ENCODE measurements at places on chromosomes 11 and 22.

GRCh38 chr22:40484906-40485669 is 114.7 kb downstream of the SGSM3 start:
- no peak for DNase-seq

GRCh38 chr11:31823644-31824331 is 12.7 kb upstream of the PAX6 start:
- DNase-seq, result no peak

- no peak for DNase-seq
Observed at GRCh38 chr22:46827136-46827780, 64.8 kb downstream of the TBC1D22A start.

DNA sequence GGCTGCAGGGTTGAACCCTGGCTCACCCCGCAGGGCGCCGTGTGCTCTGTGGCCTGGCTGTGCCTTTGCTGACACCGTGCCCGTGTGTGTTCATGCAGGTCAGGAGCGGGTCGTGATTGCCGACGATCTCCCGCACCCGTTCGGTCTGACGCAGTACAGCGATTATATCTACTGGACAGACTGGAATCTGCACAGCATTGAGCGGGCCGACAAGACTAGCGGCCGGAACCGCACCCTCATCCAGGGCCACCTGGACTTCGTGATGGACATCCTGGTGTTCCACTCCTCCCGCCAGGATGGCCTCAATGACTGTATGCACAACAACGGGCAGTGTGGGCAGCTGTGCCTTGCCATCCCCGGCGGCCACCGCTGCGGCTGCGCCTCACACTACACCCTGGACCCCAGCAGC is 47.0 kb upstream of the PPP6R3 start:
- DNase-seq, result no peak

GRCh38 chr11:64566042-64566914 is 24.7 kb upstream of the SLC22A12 start:
- no peak for DNase-seq

DNA sequence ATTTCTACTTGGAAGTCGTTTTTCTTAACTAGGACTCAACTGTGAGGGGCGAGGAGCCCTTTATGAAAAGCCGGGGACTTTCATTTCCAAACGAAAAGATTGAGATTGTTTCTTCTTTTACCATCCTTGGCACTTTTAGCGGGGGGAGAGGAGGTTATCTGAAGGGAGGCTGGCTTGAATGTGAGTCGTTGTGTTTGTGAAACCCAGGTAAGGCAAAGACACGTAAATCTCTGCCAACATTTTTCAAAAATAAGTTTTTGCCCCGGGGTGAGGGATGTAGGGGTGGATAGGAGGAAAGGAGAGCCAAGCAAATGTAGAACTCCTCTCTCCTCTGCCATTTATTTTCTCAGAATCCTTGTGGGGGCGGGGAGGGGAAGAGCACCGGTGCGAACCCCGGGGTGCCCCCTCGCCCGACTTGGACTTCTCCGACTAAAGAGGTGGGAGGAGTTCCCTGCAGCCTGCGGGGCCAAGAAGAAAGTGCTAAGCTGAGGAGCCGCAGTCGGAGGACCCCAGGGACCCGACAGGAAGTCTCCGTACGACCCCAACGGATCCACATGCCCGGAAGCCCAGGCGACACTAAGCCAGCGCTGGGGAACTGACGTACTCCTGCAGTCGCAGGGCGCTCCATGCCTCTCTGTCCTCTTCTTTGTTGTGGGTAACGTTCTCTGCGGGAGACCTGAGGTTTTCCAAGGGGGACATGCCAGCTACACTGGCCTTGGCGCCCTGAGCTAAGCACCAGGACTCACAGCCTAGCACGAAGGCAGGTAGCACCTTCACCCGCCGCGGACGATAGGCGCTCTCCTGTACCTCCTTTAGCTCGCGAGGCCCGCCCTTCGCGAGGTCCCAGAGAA is 2.4 kb upstream of the WT1 start:
- no peak for DNase-seq

- DNase-seq, result no peak
Observed at GRCh38 chr22:25623310-25623734, 58.8 kb downstream of the GRK3 start.

DNA sequence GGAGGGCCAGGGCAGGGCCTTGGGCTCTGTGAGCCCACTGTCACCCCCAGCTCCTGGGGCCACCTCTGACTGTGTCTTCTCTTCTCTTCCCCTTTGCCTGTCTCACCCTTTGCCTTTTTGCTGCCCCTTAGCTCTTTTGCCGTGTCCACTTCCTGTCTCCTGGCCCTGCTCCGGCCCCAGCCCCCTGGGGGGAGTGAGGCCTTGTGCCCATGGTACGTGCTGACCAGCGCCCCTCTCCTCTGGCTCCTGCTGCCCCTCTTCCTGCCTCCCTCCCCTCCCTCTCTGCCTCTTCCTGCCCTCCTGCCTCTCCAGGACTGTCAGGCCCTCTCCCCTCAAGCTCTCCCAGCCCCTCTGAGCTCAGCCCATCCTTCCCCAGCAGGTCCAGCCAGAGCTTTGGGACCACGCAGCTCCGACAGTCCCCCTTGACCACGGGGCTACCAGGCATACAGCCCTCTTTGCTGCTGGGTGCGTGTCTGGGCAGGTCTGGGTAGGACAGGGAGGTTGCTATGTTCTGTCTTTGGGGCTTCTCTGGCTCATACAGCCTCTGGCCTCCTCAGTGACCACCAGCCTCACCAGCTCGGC is 11.7 kb downstream of the TMEM258 start:
- no peak for DNase-seq

All from stimulated activated CD8-positive, alpha-beta memory T cell treated with anti-CD3 and anti-CD28 coated beads, Interleukin-12 subunit alpha, Interleukin-12 subunit beta, amount 100 ng/mL, for 1 hour (primary cell).